ENCODE measurements at places on chromosomes 13 and 19.

DNA sequence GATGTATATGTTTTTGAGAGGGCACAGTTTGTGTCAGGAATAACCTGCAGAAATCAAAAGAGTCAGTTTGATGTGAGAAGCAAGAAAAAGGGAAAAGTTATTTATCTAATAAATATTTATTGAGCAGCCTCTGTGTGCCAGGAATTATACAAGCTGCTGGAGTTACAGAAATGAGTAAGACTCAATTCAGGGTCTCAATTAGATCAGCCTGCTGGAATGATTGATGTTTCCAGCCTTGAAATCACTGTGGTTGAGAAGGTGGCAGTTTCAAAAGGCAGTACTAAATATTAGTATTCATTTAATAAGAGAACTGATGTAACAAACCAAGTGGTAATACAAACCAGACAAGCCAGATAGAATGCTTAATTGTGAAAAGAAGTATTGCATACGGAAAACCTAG lies 782.4 kb upstream of the GPC6 start:
- DNase-seq, result no peak

GRCh38 chr19:55098716-55099556 lies 18.5 kb downstream of the PPP1R12C start:
- DNase-seq, result no peak

DNA sequence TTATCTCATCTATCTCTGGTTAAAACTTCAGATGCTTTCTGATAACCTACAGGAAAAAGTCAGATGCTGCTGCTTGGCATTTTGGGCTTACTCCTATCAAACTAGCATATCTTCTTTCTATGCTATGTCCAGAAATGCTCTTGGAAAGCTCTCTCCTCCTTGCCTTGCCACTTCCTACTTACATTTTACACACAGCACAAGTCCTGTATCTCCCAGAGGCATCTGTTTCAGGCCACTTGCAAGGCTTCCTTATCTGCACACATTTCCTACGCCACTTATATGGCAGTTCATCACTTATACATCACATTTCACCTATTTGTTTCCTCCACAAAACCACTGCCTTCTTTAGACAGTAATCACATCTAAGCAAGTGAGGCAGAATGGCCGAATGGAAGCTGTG lies 220.3 kb downstream of the DNAJC15 start:
- DNase-seq, result no peak

DNA sequence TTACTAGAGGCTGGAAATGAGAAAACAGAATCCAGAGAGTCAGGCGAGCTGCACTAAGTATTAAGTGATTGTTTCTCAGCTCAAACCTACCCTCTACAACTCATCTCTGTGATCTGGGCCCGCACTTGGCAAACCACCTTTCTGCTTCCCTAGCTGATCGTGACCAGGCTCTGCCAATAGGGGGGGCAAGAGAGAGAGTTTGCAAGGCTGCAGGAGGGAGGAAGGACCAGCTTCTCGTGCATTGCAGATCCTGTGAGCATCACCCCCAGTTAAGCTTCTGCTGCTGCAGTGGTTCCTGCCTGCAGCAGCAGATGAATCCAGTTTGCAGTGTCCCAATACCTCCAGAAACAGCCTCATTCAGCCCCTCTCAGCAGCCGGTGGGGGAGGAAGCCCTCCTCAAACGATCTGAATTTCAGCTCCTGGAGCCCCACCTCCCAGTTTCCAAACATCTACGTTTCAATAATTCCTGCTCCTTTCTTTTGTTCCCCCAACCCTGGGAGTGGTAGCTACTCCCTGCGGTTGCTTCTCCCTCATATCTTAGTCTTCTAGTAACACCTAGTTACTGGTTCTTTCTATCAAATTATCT lies 20.0 kb downstream of the XRCC1 start:
- DNase-seq, result no peak

GRCh38 chr19:33343301-33343700 lies 30.2 kb upstream of the CEBPG start:
- DNase-seq, result no peak

DNA sequence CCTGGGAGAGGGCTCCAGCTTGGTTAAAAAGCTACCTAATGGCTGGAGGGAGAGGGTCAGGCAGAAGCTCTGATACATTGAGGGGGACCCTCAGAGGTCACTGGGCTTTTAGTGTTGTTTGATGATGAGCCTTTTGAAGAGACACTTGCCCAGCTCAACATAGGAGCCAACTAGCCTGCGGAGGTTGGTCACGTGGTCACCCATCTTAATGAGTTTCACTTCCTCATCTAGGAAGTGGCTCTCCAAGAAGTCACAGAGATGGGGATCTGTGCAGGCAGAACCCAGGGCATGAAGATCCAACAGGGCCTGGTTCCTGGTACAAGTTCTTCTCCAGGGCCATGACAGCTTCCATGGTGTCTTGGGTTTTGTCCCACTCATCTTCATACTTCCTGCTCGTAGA lies 33.4 kb downstream of the IPO5 start:
- no peak for DNase-seq

DNA sequence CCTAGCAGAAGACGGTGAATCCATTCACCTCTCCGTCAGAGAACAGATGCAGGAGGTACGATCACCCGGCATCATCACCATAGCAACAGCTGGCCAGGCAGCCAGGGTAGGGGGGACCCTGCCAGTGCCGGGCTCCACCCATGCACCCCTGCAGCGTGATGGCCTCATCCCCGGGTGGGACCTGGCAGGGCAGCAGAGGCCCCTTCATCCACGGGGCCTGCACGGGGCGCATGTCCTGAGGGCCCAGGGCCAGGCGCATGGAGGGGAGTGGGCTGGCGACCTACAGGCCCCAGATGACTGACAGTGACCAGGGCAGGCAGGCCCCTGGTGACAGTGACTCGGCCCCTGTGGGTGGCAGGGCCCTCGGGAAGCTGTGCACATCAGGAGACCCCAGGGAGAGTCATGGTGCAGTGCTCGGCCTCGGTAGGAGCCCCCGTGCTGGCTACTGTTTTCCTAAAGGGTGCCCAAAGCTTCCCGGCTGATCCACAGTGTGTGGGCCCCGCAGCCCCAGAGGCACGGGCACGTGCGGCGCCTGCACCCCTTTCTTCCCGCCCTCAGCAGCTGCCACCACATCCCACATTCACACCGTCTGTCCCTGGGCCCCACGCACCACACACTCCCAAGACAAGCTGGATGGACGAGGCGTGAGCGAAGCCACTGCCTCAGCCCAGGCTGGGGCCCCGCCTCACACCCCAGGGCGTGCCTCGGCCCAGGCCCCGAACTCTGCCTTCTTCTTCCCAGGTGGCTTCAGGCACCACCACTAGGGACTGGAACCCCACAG lies 4.8 kb downstream of the RNF126 start:
- no peak for DNase-seq
